ENCODE measurements at places on chromosomes 12 and 14. TPM values are rescaled to one million over a fixed set of nuclear protein-coding genes. Genes with fewer than 3 reads are reported as not detected.

GRCh38 chr12:31249356-31249755 is 76.6 kb downstream of the SINHCAF start:
- no peak for DNase-seq

The OASL gene
- polyA plus RNA-seq, result 0.50 TPM

DNA sequence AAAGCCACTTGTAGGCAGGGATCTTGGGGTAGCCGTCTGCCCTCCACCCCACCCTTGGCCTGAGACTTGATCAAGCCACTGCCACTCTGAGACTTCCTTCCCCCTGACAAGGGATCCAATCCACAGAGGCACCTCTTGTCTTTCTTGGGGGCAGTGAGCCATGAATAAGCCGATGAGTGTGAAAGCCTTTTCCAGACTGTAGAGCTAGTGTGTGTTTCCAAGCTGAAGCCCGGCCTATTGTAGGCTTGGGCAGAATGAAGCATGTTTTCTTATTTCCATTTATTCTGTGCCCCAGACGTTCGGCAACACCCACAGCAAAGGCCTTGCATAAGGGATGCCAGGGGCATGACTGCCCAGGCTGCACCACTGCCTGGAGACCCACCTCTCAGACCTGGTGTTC is 991.6 kb downstream of the BCL11B start:
- DNase-seq, result no peak

DNA sequence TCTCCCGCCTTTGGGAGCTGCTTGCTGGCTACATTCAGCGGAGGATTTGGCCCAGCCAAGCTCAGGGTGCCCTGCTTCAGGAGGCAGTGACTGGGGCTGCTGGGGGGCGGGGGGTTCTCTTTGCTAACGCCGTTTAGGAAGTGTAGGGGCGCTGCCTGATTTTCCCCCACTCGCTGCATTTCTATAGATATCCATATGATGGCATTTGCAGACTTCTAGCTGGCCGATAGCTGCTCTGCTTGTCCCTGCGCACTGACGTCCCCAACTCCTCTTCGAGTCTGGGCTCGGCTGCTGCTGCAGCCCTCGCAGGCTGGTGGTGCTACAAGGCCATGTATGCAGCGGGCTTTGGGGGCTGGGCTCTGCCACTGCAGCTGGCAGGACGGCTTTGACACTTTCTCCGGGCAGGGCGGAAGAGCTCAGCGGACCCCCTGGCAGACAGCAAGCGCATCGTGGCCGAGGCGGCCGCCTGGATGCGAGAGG is 3.1 kb downstream of the LRFN5 start:
- no peak for DNase-seq

DNA sequence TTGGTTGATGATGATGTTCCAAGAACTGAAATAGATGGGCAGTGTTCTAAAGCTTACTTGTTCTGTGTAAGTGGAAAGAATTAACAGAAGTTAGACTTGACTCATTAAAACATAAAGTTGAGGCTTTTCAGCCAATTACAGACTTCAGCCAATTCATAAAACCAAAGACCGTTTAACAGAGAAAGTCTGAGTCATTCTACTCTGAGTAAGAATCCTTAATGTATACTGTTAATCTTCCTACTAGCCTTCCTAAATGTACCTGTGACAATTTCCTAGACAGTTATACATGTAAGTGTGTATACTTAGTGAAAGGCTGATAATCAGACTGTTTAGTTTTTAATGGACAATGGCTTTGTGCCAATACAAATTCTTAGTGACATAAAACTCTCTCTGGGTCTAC is 681.0 kb downstream of the RPL10L start:
- no peak for DNase-seq

- no peak for DNase-seq
Observed at GRCh38 chr14:51527073-51527472, 124.6 kb upstream of the FRMD6 start.

DNA sequence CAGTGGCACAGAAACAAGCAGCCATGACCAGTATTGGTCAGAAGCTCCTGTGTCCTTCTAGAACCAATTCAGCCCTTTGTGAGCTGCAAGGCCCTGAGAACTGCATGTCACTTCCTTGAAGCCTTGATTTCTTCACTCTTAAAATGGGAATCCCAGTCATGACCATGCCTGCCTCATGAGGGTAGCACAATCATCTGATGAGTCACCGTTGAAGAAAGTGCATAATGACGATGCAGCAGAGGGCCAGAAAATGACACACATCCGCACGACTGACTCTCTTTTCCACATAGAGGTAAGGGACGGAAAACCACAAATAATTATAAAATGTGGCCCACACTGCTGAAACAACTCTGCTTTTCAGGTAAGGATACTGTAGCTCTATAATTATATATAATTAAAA is 777.4 kb downstream of the BCL11B start:
- peak; percentile 94 for DNase-seq

GRCh38 chr12:124457287-124458219 is 109.9 kb downstream of the NCOR2 start:
- no peak for DNase-seq

The PRB4 gene
- polyA plus RNA-seq, result not detected

The KCNK10 gene
- polyA plus RNA-seq, result not detected

The OTX2 gene
- polyA plus RNA-seq, result not detected

- DNase-seq, result no peak
Observed at GRCh38 chr12:65106948-65107347, 14.2 kb downstream of the WIF1 start.

GRCh38 chr12:16603260-16603915 is 2.6 kb downstream of the LMO3 start:
- no peak for DNase-seq

The OVCH1 gene
- polyA plus RNA-seq, result 0.05 TPM

The NKX2-1 gene
- not detected for polyA plus RNA-seq

The ITGB7 gene
- polyA plus RNA-seq, result 0.33 TPM

- peak; percentile 52 for DNase-seq
Observed at GRCh38 chr14:55794655-55795595, 214.9 kb downstream of the KTN1 start.

The RTL1 gene
- polyA plus RNA-seq, result not detected

Data from mammary epithelial cell (primary cell).